Transverse colon (tissue), 4 donors: ENCODE measurements at places on chromosomes 4 and X. TPM values are rescaled to one million over a fixed set of nuclear protein-coding genes. Genes with fewer than 3 reads are reported as not detected.
A peak's percentile ranks its signal among the peaks of the same experiment; 100 is the strongest.

DNA sequence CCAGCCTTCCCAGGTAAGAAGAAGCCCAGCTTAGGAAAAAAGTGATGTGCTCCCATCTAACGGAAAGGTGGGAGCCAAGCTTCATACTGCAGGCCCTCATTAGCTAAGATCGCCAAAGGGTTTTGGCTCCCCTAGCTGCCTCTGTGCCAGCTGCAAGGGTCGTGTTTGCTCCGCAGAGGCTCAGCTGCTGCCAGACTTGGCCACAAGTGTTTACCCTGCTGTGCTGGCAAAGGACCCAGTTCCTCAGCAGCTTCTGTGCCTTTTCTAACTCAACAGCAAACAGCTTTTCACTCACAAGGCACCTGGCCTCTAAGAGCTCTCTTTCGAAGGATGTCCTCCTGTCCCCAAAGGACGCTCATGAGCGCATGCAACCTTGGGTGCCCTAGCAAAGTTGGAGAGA lies 12.2 kb upstream of the VMA21 start:
- DNase-seq = no peak

DNA sequence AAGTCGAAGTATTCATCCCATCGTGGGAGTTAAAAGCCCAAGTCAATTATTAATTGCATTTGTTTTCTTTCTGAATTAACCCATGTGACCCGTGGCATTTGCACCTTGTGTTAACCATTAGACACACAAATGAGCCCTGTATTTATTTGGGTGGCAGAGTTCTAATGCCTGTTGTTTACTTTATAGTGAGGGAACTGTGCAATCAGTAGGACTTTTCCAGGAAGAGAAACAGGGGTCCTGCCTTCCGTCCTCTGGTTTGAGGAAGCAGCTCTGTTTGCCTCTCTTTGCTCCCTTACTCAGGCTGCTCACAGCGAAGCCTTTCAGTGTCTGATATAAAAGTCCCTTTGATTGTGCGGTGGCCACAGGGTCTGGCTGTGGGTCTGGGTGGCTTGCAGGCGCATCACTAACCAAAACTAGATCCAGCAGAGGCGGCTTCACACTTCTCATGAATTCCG lies 263.6 kb downstream of the PTTG2 start:
- DNase-seq = peak; percentile 26

- DNase-seq = no peak
These were observed 63.7 kb upstream of the VEGFC start for GRCh38 chr4:176856421-176856820.

Gene CLGN
- 1.5 TPM for total RNA-seq

DNA sequence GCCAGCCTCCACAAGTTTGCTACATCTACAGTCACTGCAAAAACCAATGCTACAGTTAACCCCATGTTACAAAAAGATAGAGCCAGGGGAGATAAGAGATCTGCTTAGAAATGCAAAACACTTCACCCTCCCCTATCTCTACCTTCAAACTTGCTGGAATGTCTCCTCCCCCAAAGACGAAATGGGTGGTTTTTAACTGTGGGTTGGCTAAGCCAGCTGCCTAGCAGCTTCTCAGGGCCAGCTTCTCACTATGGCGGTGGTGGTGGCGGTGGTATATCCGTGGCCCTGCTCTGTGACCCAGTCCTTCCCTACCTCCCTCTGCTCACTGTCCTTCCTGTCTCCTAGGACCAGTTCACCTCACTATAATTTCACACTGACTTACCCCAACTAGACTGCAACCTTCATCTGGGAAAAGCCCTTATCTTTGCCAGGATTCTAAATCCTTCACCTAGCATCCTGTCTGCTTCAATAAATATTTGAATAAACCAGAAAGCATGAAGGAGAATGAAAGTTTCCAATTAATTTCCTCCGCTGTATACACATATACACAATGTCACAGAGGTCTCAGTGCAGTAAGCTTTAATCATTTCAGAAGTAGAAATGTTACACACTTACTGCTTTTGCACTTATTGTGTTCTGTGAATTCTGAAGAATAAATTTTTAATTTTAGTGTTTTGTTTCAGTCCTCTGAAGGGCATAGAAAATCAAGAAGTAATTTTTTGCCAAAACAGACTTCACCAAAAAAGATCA lies 46.3 kb downstream of the SH3KBP1 start:
- no peak for DNase-seq

DNA sequence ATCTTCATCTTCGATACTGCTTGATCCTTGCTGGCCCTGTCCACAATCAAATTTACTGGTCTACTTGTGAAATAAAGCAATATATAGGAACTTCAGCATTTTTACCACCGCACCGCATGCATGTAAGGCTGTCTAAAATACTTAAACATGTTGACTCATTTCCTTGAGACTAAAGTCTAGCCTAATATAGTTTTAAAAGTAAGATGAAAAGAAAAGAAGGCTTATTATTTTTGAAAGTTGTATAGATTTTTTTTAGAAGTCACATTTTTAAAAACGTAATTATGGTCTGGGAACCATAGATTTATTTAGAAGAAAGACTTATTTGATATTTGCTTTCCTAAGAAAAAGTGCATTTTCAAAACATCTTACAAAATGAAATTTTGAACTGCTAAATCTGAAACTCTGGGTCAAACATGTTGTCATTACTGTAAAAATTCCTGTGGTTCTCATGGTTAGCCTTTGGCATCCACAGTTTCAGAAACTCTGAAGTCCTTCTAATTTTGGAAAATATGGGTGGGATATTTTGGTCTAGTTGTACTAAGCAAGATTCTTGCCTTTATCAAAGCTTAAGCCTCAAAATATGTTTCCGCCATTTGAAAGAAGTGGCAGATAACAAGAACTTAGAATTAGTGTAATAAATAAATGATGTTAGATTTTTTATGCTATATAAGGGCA lies 423.5 kb upstream of the CTSO start:
- DNase-seq = no peak

DNA sequence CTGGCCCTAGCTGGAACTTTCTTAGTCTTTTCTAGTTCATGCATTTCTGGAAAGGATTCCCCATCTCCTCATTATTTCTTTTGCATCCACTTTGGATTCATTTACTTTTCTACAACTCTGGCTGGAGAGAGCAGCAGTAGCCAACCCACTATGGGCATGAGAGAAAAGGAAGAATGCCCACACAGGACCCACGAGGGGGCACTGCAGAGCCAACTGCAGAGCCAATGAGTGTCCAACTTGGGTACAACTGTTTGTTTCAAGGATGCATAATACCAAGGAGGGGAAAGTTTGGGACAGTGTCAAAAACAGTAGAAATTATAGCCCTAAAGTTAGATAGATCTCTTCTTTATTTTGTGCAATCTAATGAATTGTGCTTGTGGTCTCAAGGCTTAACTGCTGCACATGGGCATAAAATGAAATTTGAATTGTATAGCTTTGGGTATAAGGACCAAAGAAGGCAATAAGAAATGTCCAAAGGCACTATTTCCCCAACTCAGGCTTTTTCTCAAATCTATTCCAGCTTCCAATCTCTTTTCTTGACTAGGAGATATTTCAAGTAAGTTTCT lies 230.6 kb downstream of the NSUN7 start:
- no peak for DNase-seq

DNA sequence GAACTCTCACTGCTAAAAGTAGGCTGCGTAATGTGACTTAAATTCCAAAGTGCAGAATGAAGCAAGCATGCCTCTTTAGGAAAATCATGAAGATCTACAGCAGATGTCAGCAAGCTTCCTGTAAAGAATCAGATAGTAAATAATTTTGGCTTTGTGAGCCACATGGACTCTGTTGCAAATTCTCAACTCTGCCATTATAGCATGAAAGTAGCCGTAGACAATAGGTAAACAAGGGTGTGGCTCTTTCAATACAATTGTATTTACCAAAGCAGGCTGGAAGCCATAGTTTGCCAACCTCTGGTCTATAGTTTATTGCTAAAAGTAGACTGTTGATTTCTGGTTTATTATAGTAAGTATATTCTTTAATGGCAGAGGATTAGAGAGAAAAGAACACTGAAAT lies 80.3 kb upstream of the FAM9B start:
- DNase-seq = no peak

Gene CFAP47
- not detected for total RNA-seq

Gene SPCS3
- 44.4 TPM for total RNA-seq

- DNase-seq = no peak
These were observed 30.8 kb upstream of the VCX2 start for GRCh38 chrX:8201896-8202331.

Gene PDZD4
- 2.0 TPM for total RNA-seq

Gene TGIF2LX
- total RNA-seq = not detected

DNA sequence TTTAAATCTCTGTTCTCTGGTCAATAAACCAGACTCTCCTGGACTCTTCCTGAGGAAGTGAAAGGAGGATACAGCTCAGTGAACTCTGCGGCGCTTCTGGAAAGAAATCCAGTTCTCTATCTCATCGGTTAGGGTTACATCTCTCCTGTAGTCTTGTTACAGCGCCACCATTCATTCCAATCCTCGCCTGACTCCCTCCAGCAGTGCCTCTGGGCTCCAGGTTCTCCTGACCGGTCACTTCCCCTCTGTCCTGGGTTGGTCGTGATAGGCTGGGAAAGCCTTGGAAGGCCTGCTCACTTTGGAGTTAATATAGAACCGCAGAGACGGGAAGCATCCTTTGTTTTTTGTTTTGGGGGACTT lies 97.0 kb upstream of the STOX2 start:
- DNase-seq = no peak

- DNase-seq = no peak
These were observed 413.2 kb downstream of the FAT4 start for GRCh38 chr4:125727931-125728330.

GRCh38 chr4:174214101-174214878 lies 69.2 kb downstream of the FBXO8 start:
- no peak for DNase-seq

Gene PDCL2
- total RNA-seq = not detected

- no peak for DNase-seq
These were observed 86.7 kb downstream of the PTTG2 start for GRCh38 chr4:38046727-38047489.

DNA sequence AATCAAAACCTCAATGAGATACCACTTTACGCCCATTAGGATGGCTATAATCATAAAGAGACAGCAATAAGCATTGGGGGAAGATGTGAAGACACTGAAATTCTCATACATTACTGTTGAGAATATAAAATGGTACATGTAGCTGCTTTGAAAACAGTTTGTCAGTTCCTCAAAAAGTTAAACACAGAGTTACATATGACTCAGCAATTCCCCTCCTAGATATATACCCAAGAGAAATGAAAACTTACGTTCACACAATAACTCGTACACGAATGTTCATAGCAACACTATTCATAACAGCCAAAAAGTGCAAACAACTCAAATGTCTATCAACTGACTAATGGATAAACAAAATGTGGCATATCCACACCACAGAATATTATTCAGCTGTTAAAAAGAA lies 36.6 kb downstream of the PHF8 start:
- no peak for DNase-seq

DNA sequence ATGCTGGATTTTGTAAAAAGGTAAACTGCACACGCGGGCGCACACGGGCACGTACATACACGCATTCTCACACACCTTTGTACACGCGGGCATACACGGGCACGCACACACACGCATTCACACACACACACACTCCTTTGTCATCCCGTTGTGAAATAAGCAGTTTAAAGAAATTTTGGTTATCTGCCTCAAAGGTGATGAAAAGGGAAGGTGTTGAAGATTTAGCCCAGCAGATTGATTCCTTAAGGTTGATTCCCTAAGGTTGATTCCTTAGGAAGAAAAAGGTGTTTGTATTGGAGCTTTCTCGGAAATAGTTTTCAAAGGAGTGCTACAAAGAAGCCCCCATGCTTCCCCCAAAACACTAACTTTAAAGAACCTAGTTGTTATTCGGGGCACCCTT lies 693 bp downstream of the ATP10D start:
- no peak for DNase-seq
